Activated CD4-positive, CD25-positive, alpha-beta regulatory T cell treated with anti-CD3 and anti-CD28 coated beads, Interleukin-2, amount 50 U/mL, for 16 hours (primary cell): ENCODE measurements at places on chromosomes 5 and 9.

- DNase-seq = no peak
Measured at GRCh38 chr9:89388868-89389177, 70.5 kb downstream of the SECISBP2 start.

DNA sequence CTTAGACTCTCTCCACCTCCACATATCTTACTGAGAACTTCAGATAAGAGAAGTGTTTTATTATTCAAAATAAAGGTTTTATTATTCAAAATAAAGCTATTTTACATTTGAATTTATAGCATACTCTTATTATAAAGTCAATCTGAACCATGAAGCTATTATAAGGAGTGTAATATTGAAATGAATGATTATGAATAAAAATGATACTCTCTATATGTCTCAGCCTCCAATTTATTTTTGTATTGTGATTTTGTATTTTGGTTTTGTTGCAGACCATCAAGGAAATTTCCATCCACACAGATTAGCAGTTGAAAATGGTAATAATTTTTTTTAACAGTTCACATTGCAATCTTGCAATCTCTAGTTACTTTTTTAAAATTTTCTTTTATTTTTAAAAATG, 10.2 kb downstream of the FOCAD start:
- DNase-seq = no peak

GRCh38 chr9:98230304-98230703, 25.1 kb downstream of the TBC1D2 start:
- DNase-seq = no peak

GRCh38 chr9:14730461-14730898, 7.9 kb upstream of the CER1 start:
- DNase-seq = no peak

GRCh38 chr5:171115519-171115918, 193.5 kb upstream of the TLX3 start:
- DNase-seq = no peak

DNA sequence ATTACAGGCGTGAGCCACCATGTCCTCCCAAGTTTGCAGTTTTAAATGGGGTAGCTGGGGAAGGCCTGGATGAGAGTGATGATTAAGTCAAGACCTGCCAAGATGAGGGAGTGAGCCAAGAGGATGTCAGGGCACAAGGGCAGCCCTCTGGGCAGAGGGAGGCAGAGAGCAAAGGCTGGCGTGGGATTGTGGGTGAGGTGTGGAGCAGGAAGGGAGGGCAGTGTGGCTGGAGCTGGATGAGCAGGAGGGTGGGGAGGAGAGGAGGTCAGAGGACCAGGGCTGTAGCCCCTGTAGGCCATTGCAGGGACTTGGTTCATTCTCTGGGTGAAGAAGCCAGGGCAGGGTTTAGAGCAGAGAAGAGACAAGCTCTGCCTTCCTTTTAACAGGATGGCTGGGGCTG, 53.7 kb upstream of the CTNNA1 start:
- DNase-seq = no peak

DNA sequence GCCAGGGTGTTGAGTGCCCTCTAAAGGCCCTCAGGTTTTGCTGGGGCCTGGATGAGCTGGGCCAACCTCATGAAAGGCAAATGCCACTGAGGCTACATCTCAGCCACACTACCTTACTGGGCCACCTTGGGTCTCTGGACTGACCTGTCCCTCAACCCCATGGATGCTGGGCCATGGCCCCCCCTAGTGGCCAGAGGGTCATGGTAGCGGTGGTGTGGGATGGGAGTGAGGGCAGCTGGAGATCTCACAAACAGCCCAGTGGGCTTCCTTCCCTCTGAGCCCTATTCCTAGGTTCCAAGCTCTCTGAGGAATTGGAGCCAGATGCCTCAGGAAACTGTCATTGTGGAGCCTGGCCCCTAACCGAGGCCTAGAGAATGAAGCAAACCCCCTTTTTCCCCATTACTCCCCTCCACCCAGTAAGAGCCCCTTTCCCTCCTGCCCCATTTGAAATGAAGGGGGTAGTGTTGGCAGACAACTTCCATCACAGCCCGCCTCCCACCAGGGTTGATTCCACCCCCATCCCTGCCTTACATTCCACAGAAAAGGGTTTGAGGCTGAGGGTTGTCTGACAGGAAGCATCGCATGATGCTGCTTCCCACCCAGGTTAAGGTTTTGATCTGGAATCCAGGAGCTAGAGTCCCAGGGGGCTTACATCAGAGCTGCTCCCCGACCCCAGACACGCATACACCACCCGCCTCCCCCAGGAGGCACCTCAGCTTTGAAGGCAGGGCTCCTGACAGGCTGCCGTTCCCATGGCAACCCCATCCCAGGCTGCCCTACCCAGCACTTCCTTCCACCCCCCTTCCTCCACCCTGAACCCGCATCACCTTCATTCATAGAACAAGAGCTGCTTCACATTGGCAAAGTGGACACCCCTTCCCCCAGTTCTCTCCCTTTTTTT, 63.9 kb downstream of the PCDH1 start:
- peak; percentile 13 for DNase-seq

DNA sequence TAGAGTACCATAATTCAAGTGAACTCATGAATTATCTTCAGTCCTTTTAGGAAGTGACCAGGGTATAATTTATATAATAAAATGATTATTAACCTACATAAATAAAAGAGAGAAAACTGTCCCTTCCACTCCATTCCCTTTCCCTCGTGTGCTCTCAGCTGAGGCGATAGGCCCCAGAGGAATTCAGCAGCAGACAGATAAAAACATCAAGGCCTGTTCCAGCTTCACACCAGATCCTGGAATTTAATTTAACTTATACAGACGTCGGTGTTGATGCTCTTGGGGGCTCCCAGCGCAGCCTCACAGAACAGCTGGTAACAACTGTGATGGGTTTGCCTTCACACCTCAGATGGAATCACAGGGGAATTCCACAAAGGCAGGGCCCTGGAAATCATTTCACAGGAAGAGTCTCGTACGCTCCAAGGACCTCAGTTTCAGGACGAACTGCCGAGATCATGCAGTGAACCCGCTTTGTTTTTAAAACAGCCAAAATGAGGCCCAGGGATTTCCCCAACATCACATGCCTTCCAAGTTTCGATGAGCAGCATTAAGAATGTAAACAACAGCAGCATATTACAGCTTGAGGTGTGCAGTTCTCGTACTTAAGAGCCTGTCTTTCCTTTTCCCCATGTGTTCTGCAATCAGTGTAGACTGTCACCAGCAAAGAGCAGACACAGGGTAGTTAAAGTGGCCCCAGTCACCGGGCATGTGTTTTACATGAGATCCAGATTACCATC, 73.6 kb upstream of the ALDH1B1 start:
- no peak for DNase-seq

GRCh38 chr9:99954819-99955218, 48.4 kb downstream of the STX17 start:
- no peak for DNase-seq

GRCh38 chr5:4781299-4781698, 358.8 kb upstream of the ADAMTS16 start:
- no peak for DNase-seq

DNA sequence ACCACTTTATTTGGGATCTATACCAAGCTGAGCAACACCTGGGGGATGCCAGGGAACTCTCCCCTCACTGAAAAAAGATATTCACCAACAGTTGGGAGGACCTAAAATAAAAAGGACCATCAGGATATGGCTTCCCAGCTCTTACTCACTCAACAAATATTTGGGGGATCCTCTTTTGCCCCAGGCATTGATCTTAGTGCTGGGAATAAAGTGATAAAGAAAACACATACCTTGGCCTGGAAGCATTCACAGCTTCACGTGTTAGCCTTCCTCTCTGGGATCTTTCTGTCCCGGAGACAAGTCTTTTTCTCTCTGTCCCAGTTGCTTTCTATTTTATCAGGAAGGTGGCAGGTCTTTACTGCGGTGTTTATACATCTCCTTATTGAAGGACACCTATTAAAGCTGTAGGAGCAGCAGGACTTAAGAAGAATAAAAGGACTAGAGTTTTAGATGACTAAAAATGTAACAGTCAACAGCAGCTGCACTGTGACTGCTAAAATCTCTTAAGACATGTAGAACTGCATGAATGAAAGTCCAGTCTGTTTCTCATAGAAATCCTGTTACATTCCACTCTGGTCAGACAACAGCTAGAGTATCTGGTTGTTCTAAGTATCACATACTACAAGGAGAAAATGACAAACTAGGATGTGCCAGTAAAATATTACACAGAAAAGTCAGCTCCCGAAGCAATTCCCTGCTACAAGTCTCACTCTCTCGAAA, 90.0 kb upstream of the ITGA2 start:
- DNase-seq = no peak

DNA sequence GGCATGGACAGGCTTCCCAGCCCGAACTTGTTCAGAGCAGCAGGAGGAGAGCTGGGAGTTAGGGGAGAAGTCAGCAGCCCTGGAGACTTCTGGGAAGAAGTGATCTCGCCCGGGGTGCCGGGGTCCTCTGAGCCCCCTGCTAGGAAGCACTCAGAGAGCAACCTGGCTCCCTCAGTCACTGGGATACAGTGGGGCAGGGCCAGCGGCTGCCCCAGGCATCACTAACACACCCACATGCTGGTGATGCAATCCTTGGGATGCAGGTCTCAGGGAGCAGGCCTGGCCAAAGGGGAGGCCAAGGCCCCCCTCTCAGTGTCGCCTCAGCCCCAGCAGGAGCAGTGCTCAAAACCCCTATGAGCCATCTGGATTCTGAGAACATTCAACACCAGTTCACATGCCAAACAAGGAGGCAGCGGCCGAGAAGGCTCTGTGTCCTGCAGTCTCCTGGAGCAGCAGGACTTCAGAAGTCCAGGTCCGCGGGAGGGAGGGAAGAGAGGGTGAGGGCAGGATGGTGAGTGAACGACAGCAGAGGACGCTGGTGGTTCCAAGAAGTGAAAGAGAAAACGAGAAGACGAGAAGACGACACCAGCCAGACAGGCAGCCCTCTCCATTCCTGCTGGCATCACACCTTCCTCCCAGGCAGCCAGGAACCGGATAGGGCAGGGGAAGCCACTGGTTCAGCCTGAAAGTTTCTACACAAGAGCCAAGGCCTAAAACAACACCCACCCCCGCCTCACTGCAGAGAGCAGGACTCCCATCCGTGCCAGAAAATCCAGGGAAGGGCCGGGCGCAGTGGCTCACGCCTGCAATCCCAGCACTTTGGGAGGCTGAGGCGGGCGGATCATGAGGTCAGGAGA, 2.3 kb downstream of the PNPLA7 start:
- DNase-seq = no peak

GRCh38 chr9:133712221-133713100, 25.7 kb downstream of the SARDH start:
- no peak for DNase-seq

GRCh38 chr9:71985297-71985911, 74.0 kb downstream of the C9orf85 start:
- no peak for DNase-seq

DNA sequence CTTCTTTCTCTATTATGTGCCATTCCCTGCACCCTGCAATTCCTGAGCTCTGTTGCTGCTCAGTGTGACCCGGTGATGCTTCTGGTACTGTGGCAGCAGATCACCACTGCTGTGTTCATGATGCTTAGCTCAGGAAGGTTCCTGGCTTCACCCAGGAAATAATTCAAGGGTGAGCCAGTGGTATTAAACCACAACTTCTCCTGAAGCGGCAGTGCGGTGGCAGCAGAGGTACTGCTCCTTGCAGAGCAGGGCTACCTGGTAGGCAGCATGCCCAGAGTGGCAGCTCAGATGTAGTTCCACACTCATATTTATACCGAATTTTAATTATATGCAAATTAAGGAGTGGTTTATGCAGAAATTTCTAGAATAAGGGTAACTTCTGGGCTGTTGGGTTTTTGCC, 213.8 kb upstream of the ZNF608 start:
- DNase-seq = no peak

GRCh38 chr5:83471405-83472212, at the start of gene VCAN:
TSS of gene VCAN (plus strand) at chr5:83471744. CDS start at chr5:83483519, 11,775 bp downstream.
- no peak for DNase-seq

- DNase-seq = no peak
Measured at GRCh38 chr5:159921721-159922120, 5.4 kb downstream of the ADRA1B start.

- DNase-seq = no peak
Measured at GRCh38 chr5:107653685-107654084, 17.1 kb downstream of the EFNA5 start.

- no peak for DNase-seq
Measured at GRCh38 chr9:4592886-4593285, 69.2 kb upstream of the PLPP6 start.

GRCh38 chr5:31682025-31682424, 43.1 kb downstream of the PDZD2 start:
- no peak for DNase-seq

DNA sequence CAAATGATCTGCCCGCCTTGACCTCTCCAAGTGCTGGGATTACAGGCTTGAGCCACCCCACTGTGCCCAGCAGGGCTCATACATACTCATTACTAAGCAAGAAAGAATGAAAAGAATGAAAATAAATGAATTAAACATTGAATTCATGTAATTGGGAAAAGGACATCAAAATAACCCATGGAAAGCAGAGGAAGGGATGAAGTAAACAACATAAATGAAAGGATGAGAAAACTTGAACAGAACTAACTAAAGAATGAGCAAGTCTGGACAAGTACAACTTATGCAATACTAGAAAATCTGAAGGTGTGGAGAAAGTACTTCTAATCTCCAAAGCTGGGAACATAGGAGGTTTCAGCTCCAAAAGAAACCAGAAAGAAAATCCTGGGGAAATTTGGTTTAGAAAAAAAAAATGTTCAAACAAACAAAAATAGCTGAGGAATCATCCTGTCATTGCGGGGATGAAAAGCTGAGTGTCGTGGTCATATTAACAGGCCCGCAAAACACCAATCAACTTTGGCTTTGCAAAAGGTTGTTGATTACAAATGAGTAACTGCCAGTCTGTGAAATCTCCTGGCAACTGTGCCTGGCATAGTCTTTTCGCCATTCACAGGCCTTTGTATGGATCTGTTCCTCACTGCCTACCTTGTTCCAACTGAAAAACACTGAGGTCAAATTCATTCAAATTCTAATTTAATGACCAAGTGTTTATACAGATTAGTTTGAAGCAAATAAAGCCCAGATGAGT, 2.3 kb upstream of the AK3 start:
- DNase-seq = no peak

- no peak for DNase-seq
Measured at GRCh38 chr9:128214571-128215490, 11.7 kb downstream of the DNM1 start.

- no peak for DNase-seq
Measured at GRCh38 chr9:77604316-77604715, 43.8 kb downstream of the GNA14 start.

GRCh38 chr5:128155776-128156175, 72.2 kb downstream of the SLC12A2 start:
- DNase-seq = no peak

GRCh38 chr9:89036891-89037290, 45.6 kb downstream of the S1PR3 start:
- DNase-seq = no peak
